Activated T-cell treated with anti-CD3 and anti-CD28 coated beads for 4 hours (primary cell): ENCODE measurements at places on chromosomes 1 and 21.

GRCh38 chr1:34876406-34876805 lies 16.9 kb upstream of the SMIM12 start:
- DNase-seq = no peak

GRCh38 chr21:42041711-42042110 lies 29.4 kb upstream of the UMODL1 start:
- no peak for DNase-seq

DNA sequence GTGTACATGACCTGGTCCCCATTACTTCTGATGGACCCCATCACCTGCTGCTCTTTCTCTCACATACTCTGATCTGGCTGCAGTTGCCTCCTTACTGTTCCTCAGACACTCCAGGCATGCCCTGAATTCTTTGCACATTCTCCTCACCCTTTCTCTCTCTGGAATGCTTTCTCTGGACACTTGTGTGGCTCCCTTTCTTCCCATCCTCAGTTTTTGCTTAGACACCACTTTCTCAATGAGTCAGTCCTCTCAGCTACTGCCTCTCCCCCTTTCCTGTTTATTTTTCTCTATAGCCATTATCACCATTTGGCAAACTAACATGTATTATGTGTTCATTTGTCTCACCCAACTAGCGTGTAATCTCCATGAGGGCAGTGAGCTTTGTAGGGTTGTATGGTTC lies 28.1 kb downstream of the PLXNA2 start:
- no peak for DNase-seq

DNA sequence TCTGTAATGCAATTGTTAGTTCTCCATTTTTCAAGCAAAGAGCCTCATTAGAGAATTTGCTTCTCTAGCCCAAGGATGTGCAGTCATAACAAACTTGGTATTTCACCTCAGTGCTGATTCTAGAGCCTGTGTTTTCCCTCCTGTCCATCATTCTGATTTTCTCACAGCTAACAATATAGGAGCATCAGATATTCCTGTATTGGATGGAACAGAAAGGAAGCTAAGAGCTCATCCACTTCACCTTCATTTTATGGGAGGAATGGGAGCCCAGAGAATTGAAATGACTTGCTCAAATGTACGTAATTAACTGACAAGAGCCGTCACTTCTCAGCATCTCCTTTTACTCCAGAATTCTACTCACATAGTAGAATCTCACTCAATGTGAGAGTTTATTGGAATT lies 96.6 kb downstream of the EDEM3 start:
- DNase-seq = no peak

DNA sequence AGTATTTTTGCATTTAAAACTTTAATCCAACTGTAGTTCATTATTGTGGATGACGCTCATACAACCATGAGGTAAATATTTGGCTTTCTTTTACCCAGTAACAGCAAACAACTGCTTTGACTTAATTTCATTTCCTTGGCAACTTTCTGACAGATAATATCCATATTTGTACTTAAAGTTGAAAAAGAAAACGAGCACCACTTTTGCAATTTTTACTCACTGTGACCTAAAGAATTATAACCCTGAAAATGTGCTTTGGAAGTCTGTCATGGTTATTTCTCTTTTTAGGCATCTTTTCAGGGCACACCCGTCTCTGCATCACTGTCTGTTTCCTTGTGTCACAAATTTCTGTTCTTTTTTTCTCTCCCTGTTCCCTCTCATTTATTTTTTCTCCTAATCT lies 918 bp upstream of the CD2 start:
- DNase-seq = no peak

DNA sequence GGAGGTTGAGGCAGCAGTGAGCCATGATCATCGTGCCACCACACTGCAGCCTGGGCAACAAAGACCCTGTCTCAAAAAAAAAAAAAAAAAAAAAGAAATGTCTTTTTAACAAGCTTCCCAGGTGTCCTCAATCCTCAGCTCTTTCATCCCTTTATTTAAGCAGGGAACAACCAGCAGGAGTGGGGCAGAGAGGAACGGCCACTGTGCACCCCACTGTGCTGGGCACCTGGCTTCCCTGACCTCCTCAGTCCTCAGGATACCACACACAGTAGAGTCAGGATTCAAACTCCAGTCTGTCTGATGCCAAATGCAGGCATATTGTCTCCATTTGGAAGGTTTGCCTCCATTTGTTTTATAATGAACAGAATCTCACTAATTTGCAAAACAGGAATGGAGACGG lies 19.8 kb upstream of the PTAFR start:
- DNase-seq = no peak

GRCh38 chr1:45331436-45332345 lies 5.0 kb downstream of the HPDL start:
- DNase-seq = no peak

- DNase-seq = no peak
These were observed 49.2 kb upstream of the CCDC190 start for GRCh38 chr1:162910161-162910560.

GRCh38 chr1:91683598-91683951 lies 182.9 kb downstream of the CDC7 start:
- no peak for DNase-seq
